ENCODE measurements at places on chromosomes 13 and 19.
A peak's percentile ranks its signal among the peaks of the same experiment; 100 is the strongest.

DNA sequence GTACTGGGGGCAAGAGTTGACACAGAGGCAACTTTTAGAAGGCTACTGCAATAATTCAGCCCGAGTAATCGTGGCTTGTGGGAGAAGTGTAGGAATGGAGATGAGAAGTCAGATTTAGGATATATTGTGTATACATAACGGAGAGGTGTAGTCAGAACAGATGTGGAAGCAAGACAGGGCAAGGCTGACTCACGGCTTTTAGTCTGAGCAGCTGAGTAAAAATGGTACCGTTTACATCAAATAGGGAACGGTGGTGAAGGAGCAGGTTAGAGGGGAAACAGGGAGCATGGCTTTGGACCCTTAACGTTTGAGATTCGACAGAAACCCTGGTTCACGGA, 796 bp upstream of the LSM14A start:
- DNase-seq = no peak
- H3K4me3 ChIP-seq = peak overlapping the region; percentile 70
- H3K27ac ChIP-seq = peak overlapping the region; percentile 94
- no peaks in the 10 kb centered on the region for H3K27me3 ChIP-seq

GRCh38 chr13:19759669-19760068, 23.1 kb downstream of the PSPC1 start:
- no peak overlapping the region for H3K4me3 ChIP-seq
- peaks cover 34% of the 10 kb centered on the region for H3K36me3 ChIP-seq
- no peaks in the 10 kb centered on the region for H3K4me1 ChIP-seq
- no peaks in the 10 kb centered on the region for H3K27me3 ChIP-seq
- no peak for DNase-seq

- no peaks in the 10 kb centered on the region for H3K27me3 ChIP-seq
- no peak for DNase-seq
- no peaks in the 10 kb centered on the region for H3K4me1 ChIP-seq
- no peak overlapping the region for H3K4me3 ChIP-seq
- no peak overlapping the region for H3K27ac ChIP-seq
These were observed 172.7 kb upstream of the MAB21L1 start for GRCh38 chr13:35649162-35649561.

- no peak for DNase-seq
- H3K4me1 ChIP-seq = no peaks in the 10 kb centered on the region
- no peak overlapping the region for H3K27ac ChIP-seq
- no peak overlapping the region for H3K4me3 ChIP-seq
These were observed 1394.8 kb upstream of the SLC10A2 start for GRCh38 chr13:104461049-104461448.

GRCh38 chr13:41562083-41562482, 104.7 kb downstream of the RGCC start:
- H3K27me3 ChIP-seq = no peaks in the 10 kb centered on the region
- DNase-seq = no peak
- H3K27ac ChIP-seq = no peak overlapping the region
- no peaks in the 10 kb centered on the region for H3K36me3 ChIP-seq
- no peaks in the 10 kb centered on the region for H3K4me1 ChIP-seq
- no peak overlapping the region for H3K4me3 ChIP-seq

GRCh38 chr13:97976610-97977521, 23.4 kb downstream of the IPO5 start:
- no peaks in the 10 kb centered on the region for H3K36me3 ChIP-seq
- peak overlapping the region; percentile 57 for H3K27ac ChIP-seq
- DNase-seq = peak; percentile 8
- peak overlapping the region; percentile 79 for H3K4me3 ChIP-seq

Data from effector memory CD4-positive, alpha-beta T cell (primary cell).